GM06990 (cell line): ENCODE measurements at places on chromosomes 12 and 14.

- DNase-seq, result no peak
Measured at GRCh38 chr12:51524386-51524901, 66.6 kb upstream of the SCN8A start.

GRCh38 chr12:15599266-15600037, 189.7 kb downstream of the EPS8 start:
- DNase-seq, result no peak

- no peak for DNase-seq
Measured at GRCh38 chr14:90883782-90884181, 67.6 kb upstream of the TTC7B start.

DNA sequence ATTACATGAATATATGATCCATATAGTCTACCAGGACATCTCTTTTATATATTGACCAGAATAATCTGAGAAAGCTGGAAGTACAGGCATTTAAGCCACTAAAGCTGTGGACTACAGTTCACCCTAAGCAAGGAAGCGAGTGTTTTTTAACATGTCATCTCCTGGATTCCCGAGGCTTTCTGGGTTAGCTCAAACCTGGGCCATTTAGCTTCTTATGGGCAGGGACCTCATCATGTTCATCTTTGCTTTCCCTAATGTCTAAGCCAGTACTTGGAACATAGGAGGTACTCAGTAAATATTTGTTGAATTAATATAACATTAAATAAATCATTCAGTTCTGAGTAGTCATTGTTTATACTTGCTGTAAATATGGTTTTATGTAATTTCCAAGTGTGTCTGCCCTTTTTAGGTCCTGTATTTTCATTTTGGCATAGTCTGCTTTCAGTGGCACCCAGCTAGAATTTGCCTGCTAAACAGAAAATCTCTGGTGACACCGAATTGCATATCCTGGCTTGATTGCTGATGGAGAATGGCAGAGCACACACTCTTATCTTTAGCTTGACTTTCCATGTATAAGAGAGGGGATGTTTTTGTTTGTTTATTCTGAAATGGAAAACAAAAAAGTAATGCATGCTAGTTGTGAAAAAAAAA, 344.5 kb downstream of the ZFP36L1 start:
- DNase-seq, result no peak
